ENCODE measurements at places on chromosomes 2 and 18.

- DNase-seq: no peak
These were observed 47.8 kb downstream of the CAPN13 start for GRCh38 chr2:30759481-30759880.

- no peak for DNase-seq
These were observed 776.0 kb downstream of the TSN start for GRCh38 chr2:122531290-122532071.

GRCh38 chr2:29013057-29013780 lies 32.1 kb downstream of the TOGARAM2 start:
- no peak for DNase-seq

- no peak for DNase-seq
These were observed 253.4 kb downstream of the PIEZO2 start for GRCh38 chr18:10895976-10896375.

DNA sequence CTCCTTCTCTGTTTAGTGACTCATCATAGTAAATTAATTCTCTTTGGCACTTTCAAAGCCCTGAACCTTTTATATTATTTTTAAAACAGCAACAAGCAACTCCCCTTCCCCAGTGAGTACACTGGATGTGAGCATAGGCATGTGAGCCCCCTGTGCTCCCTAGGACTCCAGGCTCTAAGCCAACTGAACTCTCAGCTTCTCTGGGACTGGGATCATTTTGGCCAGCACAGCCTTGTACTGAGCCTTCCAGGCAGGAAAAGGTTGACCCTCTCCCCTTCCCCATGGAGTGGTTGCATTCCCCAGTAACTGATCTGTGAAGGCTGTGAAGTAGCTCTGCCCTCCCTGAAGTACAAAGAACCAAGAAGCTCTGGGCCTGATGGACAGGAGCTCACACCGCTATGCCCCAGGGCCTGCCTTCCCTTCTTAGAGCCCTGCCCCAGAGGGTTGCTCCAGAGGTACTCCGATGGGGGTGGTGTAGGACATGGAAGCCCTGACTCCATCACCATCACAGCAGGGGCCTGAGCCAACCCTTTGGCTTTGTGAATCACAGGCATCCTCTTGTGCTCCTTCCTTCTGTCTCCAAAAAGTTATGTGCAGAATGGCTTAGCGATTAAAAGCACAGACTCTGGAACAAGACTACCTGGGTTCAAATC lies 57.8 kb downstream of the ADD2 start:
- no peak for DNase-seq

DNA sequence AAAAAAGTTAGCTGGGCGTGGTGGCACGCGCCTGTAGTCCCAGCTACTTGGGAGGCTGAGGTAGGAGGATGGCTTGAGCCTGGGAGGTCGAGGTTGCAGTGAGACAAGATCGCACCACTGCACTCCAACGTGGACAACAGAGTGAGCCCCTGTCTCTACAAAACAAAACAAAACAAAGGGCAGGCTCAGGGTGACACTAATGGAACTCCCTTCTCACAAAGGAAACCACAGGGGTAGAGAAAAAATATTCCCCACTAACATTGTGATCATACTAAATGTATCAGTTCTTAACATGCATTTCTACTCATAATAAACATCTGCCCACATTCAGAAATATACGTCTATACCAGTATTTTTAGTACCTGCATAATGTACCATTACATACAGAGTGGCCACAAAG lies 21.1 kb downstream of the STAM2 start:
- DNase-seq: no peak

DNA sequence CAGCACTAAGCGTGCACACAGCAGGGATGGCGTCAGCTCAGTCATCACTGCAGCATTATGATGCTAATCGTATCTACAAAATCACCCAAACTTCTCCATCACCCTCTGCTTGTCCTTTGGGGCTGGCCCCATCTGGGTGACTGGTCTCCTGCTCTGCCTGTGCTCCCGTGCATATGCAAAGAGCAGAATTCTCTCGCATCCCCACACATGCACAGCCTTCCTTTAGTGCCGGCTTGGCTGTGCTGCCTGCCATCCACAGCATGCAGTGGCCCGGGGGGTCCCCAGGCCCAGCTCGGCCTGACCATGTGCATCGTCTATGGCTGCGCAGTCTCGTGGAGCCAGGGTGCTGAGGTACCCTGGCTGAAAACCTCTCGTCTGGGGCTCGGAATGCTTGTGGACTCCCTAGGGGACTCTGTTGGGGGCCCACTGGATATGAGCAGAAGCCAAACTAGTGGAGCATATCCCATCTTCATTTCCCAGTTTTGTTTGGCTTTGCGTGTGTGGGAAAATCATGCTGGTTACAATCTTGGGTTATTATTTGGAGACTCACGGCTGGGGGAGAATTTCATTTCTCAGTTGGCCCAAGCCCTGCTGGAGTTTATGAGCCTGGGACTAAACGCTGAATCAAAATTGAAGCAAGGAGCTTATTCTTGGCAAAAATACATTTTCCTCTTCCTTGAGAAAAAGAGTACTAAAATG lies 70.9 kb upstream of the HS6ST1 start:
- DNase-seq: no peak

- DNase-seq: no peak
These were observed 20.1 kb upstream of the NAB1 start for GRCh38 chr2:190628591-190629319.

GRCh38 chr18:48171490-48172188 lies 237.5 kb downstream of the ZBTB7C start:
- no peak for DNase-seq

- no peak for DNase-seq
These were observed 81.8 kb downstream of the FAM168B start for GRCh38 chr2:131011486-131011885.

All from kidney tubule cell (primary cell).